NCI-H1417 treated with DMSO at 0.1 percent for 48 hours (cell line): ENCODE measurements at places on chromosomes 2 and 18.

DNA sequence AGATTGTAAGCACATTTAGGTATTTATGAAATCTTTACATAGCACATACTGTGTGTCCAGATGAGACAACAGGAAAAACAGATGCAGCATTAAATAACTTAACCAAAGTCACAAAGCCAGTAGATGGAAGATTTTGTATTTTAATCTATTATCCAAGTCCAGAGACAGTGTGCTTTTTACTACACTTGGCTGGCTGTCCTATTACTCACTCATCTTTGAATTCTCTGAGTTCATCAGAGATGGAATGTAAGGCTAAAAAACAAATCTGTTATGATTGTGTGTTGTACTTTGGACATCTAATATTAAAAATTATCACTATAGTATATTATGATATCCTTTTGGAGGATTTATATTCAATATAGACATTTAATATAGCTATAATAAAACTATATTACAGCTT lies 1189.4 kb downstream of the DSC3 start:
- DNase-seq, result no peak

DNA sequence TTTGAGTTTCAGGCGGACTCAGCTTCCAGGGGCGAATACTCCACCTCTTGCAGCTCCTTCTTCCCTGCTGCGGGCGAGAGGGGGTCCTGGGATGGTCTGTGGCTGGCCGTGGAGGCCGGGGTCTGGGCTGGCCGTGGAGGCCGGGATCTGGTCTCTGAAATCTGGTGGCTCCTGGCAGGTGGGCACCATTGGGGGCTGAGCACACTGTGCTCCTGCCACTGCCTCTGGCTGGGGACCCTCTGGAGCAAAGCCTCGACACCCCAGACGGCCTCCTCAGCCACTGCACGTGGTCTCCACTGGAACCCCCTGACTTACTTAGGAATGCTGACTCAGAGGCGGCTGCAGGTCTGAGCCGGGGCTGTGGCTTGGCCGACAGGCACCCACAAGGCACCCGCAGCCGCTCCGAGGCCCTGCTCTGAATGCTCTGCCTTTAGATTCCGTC lies 100.1 kb upstream of the ALKAL2 start:
- no peak for DNase-seq

- no peak for DNase-seq
Measured at GRCh38 chr18:23828426-23828825, 139.2 kb downstream of the LAMA3 start.

DNA sequence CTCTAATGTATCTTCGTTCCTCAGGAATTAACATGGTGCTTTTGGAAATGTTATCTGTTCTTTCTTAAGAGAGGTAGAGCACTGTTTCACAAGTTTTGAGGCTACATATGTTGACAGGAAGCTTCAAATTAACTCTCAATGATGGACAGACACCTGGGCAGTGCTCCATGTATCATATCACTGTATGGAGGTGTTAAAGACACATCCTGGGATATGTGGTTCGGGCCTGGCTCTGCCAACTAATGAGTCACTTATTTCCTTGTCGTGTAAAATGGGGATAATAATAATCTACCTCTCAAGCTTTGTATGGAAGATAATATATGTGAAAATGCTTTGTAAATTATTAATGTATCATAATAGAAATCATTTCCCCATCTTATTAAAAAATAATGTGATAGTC lies 90.2 kb downstream of the PARD3B start:
- no peak for DNase-seq

- DNase-seq, result no peak
Measured at GRCh38 chr2:163369111-163369510, 366.7 kb downstream of the FIGN start.

DNA sequence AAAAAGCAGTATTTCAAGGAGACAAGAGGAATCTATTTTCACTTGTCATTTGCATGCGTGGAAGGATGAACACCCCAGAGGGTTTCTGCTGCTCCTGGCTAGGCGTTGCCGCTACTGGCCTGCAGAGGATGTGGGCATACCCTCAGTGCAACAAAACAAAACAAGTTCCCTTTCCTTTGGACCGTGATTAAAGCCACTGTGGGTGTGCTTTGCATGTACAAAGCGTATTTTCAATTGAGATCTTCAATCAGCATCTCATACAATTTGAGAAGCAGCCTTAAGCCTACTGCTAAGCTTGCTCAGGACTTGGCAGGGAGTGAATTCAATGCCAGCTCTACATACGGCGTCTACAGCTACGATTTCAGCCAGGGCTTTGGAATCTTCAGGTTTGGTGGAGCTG lies 298.4 kb downstream of the LPIN1 start:
- DNase-seq, result no peak

- no peak for DNase-seq
Measured at GRCh38 chr2:55431982-55432627, 12.4 kb upstream of the CCDC88A start.

- DNase-seq, result no peak
Measured at GRCh38 chr2:196249860-196250259, 78.5 kb upstream of the STK17B start.

DNA sequence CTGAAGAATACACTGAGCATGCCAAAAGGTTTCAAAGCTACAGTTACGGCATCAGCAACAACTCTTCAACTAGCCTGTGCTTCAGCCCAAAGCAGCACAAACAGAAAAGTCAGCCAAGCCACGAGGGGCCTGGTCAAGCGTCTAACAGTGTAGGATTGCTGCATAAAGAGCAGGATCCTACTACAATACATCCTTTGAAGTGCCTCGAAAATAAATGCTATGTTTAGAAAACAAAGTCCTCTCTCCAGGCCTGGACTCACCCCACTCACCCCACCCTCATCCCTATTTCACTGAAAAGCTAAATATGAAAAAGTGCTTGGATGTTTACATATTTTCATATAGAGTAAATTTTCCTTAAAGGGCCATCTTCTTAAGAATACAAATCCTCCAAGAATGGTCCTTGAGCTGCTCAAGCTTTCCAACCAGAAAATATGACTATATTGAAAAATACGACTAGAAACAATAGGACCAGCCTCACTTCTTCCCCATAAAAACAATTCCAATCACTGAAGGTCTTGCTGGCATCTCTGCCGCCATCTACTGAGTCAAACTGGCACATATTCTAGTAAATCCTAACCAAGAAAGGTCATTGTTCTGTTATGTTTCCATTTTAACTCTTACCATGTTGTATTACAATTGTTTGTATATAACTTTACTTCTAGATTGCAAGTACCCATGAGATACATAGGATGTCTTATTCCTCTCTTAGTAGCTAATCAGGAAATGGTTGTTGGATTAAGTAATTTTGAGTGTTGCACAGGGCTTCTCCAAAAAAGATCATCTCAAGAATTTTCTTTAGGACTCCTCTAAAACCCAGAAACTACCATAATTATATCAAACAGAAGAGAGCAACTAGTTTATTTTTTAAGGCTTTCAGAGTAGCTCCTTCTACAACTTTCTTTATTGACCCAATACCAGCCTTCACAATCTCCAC lies 63.6 kb downstream of the CLHC1 start:
- peak; percentile 21 for DNase-seq
